ENCODE measurements at places on chromosomes 16 and 17.
A peak's percentile ranks its signal among the peaks of the same experiment; 100 is the strongest.

DNA sequence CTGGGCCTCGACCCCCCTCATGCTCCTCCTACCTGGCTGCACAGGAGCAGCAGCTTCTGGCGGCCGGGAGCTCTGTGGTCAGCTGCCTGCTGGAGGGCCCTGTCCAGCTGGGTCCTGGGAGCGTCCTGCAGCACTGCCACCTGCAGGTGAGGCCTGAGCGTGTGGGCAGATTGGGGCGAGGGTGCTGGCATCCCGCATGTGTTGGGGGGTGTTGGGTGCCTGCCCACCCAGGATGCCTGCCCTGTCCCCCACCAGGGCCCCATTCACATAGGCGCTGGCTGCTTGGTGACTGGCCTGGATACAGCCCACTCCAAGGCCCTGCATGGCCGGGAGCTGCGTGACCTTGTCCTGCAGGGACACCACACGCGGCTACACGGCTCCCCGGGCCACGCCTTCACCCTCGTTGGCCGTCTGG, 16.5 kb downstream of the FCSK start:
- DNase-seq: peak; percentile 64

DNA sequence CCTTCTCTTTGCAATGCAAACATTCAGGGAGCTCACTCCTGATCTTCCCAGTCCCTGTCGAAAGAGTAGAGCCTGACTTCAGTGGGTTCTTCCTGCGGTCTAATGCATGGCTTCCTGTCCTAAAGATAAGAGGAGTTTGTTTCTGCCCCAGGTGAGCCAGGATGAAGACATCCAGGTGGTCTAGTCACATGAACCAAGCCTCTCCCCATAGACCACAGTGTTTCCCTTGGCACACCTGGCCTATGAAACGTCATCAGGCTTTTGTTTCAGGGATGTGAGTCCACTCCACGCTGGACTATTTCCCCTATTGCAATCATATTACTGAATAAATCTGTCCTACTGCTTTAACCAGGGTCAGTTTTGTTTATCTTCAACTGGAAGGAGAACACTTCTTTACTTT, 21.1 kb downstream of the CES1 start:
- DNase-seq: no peak

- DNase-seq: no peak
Observed at GRCh38 chr17:82434216-82434565, 15.8 kb upstream of the OGFOD3 start.

GRCh38 chr17:17447264-17447663, 29.5 kb upstream of the MED9 start:
- DNase-seq: peak; percentile 72

DNA sequence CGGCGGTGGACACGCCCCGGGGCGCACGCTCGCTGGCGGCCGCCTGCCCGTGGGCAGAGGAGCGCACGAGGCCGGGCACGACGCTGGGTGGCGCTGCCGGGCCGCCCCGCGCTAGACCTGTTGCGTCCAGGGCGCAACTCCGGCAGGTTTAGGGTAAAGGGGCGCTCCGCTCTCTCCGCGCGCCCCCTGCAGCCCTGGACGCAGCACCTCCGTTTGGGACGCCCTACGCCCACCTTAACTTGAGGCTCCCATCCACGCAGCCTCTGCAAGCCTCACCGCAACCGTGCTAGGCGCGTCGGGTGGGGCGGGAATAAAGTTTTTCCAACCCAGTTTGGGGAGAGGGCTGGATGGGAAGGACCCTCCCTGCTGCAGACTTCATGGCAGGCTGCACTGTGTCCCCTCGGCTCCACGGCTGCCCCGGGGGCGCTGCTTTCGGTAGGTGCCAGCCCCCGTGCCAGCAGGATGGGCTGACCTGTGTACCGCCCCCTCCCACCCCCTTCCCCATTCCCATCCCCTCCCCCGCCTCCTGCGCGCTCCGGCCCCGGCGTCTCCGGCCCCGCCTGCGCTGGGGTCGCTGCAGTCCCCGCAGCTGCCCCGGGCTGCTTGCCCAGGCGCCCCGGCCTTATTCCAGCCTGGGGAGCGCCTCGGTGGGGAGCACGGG, at the start of gene SYT17:
TSS of gene SYT17 (plus strand) at position 531 of the 661 bp plus-strand sequence. CDS start 407 bp downstream, outside the sequence.
- DNase-seq: peak; percentile 21

GRCh38 chr17:65371702-65372101, 189.7 kb downstream of the AXIN2 start:
- DNase-seq: no peak

DNA sequence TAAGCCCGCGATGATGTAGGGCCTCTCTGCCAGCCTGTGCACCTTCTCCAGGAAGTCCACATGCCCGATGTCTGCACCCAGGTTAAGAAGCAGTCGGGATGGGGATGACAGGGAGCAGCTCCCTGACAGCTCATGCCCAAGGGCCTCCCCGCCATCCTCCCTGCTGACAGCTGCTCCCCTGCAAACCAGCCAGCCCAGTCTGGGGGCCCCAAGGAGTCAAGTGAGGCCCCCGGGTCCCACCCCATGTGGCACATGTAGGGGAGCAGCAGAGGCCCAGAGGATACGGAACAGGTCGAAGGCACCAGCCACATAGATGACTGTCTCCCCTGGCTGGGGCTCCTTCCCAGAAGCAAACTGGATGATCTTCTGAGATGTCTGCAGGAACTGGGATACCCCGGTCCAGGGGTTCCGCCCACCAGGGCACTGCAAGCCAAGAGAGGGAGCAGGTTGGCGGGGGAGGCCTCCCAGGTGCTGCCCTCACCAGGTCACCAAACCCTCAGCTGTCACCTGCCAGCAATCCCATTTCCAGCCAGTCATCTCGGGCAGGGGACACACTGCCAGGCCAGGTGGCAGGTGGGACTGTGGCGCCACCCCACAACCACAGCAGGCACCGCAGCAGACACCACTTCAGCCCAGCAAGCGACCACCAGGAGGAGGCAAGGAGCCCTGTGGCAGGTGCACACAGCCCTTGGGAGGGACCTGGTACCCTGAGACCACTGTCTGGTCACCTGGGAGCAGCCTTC, 4.6 kb downstream of the PCYT2 start:
- no peak for DNase-seq

DNA sequence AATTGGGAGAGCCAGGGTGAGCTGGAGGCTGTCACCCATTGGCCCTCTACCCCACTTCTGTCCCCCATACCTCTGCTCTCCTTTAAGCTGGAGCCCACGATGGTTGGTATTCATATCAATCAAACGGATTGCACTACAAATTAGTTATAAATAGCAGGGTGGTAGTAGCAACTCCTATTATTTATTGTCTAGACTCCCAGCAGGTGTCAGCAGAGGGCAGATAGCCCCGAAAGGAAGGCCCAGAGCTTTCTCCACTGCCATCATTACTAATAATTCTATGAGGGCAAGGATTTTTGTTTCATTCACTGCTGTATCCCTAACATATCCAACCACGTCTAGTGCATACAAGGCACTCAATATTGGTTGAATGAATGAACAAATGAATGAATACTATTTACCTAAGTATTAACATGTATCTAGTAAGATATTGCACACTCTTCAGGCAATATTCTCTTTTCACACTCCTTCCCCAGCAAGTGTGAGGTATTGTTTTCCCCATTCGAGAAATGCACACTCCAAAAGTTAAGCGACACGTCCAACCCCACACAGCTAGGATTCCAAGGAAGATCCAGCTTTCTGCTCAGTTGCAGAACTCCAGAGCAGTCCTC, 6.3 kb downstream of the C17orf50 start:
- peak; percentile 42 for DNase-seq

DNA sequence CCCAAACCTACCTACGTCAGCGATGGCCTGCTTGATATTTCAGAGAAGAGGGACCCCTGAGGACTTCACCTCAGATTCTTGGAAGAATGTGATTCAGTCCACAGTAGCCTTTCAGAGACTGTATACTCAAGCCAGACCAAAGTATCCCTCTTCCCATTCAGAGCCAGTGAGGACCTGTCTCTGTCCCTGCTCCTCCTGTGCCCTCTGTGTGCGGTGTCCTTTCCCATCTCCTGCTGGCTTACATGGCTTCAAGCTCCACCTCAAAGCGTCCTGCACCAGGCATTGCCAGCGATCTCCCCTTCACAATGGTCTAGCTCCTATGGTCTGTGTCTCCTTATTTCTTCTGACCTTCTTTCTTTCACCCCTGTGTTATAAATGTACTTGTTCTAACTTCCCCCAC, 39.5 kb upstream of the HLF start:
- DNase-seq: peak; percentile 33

- no peak for DNase-seq
Observed at GRCh38 chr17:27544350-27545131, 86.4 kb upstream of the LGALS9 start.

DNA sequence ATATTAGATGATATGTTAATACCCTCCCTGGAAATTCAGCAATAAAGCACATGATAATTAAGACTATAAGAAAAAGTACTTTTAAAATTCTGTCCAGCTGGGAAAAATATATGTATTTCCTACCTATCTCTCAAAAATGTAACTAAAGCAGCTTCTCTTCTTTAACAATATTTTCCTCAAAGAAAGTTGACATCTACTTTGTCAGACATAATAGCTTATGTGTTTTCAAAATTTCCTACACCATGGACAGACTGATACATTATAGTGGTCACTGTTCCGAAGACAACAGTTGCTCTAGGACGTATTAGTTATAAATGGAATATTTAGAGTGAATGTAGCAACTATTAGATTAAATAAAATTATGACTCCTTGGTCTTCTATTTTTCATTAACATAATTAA, 131.4 kb upstream of the NACA2 start:
- DNase-seq: no peak

- DNase-seq: no peak
Observed at GRCh38 chr17:50887705-50888245, 21.6 kb upstream of the TOB1 start.

DNA sequence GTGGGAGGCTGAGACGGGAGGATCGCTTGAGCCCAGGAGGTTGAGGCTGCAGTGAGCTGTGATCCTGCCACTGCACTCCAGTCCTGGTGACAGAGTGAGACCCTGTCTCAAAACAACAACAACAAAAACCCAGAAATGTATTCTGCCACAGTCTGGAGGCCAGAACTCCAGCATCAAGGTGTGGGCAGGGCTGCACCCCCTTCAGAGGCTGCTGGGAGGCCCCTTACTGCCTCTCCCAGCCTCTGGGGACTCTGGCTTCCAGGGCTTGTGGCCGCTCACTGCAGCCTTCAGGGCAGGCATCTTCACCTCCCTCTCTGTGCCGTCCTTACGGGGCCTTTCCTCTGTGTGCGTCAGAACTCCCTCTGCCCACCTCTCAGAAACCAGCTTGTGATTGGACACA, 209.4 kb upstream of the GSE1 start:
- DNase-seq: no peak

- DNase-seq: no peak
Observed at GRCh38 chr17:30958187-30958586, 12.7 kb upstream of the RNF135 start.

- no peak for DNase-seq
Observed at GRCh38 chr17:63435681-63436522, 10.2 kb downstream of the CYB561 start.

- no peak for DNase-seq
Observed at GRCh38 chr17:21214777-21215541, 998 bp upstream of the TMEM11 start.

GRCh38 chr17:72492941-72493340, 372.1 kb downstream of the SOX9 start:
- DNase-seq: no peak

DNA sequence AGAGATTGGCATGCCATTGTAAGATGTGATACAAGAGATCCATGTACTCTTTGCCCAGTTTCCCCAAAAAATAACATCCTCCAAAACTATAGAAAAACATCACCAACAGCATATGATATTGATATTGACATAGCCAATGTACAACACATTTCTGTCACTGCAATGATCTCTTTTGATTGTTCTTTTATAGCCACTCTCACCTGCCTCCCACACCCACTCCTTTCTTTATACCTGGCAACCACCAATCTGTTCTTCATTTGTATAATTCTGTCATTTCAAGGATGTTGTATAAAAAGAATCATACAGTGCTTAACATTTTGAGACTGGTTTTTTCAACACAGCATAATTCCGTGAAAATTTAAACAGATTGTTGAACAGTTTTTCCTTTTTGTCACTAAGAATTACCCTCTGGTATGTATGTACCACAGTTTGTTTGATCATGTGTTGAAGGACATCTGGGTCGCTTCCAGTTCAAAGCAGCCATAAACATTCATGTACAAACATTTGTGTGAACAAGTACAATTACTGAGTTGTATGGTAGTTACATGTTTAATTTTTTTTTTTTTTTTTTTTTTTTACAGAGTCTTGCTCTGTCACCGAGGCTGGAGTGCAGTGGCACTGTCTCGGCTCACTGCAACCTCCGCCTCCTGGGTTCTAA, 9.9 kb downstream of the KRTAP9-1 start:
- DNase-seq: no peak

DNA sequence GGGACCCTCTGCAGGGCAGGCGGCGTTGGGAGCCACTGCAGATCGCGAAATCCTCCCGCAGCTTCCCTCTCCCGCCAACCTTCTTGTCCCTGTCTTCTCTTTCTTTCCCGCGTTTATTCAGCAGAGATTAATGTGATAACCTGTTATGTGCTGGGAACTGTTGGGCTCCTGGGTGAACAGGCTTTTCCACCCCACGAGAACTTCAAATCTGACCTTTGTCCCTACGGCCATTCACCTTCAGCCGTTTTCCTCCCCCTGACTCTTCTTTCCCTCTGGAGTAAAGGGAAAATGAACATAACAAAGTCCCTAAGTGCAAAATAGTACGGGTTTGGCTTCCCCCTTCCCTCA, 15.2 kb upstream of the KPNA2 start:
- peak; percentile 48 for DNase-seq

- peak; percentile 56 for DNase-seq
Observed at GRCh38 chr16:71746442-71747046, 22.0 kb upstream of the PHLPP2 start.

GRCh38 chr17:49850772-49851386, 3.0 kb upstream of the TAC4 start:
- DNase-seq: no peak

GRCh38 chr16:86353148-86353547, 157.2 kb upstream of the FOXF1 start:
- DNase-seq: no peak

- DNase-seq: no peak
Observed at GRCh38 chr16:7964744-7965143, 625.6 kb downstream of the TMEM114 start.

- DNase-seq: no peak
Observed at GRCh38 chr17:28086519-28086918, 44.0 kb downstream of the NLK start.

Measured in cerebellum (tissue), 4 donors.